ENCODE measurements at places on chromosomes 7 and 10.
A peak's percentile ranks its signal among the peaks of the same experiment; 100 is the strongest.

DNA sequence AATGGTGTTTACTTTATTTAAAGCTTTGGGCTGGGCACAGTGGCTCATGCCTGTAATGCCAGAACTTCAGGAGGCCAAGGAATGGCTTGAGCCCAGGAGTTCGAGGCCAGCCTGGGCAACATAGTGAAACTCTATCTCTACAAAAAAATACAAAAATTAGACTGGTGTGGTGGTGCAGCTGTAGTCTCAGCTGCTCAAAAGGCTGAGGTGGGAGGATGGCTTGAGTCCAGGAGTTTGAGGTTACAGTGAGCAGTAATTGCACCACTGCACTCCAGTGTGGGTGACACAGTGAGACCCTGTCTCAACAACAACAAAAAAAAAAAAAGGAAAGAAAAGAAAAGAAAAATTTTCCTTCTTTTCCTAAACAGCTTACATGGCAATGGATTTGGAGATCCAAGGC, 22.0 kb downstream of the SLC16A9 start:
- no peak for DNase-seq

DNA sequence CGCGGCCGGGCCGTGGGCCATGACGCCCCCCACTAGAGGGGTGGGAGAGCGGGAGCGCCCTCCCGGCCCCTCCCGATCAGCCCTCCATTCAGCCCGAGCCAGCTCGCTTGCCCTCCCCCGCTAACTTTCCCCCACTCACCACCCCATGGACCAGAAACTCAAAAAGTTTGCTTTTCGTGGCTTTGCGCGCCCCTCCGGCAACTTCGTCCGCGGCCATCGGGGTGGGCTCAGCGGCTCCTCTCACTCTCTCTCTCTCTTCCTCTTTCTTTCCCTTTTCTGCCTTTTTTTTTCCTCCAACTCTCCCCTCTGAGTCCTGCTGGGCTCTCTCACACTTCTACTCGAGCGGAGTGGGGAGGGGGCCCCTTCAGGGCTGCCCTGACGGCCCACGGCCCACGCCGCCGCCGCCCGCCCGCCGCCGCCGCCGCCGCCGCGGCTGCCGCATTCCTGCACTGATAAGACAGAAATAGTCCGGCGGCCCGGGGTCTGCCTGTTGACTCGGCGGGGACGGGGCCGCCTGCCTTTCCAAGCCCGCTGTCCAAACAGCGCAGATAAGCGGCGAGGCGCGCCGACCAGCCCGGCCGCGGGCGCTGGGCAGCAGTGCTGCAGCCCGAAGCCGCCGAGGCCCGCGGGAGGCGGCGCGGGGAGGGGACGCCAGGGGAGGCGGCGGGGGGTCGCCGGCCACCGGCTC, at the start of gene SMARCD3:
Gene SMARCD3, minus strand, starts transcription at position 349 of the 688 bp plus-strand sequence. Its CDS starts 132 bp downstream, at position 217.
- peak; percentile 57 for DNase-seq

DNA sequence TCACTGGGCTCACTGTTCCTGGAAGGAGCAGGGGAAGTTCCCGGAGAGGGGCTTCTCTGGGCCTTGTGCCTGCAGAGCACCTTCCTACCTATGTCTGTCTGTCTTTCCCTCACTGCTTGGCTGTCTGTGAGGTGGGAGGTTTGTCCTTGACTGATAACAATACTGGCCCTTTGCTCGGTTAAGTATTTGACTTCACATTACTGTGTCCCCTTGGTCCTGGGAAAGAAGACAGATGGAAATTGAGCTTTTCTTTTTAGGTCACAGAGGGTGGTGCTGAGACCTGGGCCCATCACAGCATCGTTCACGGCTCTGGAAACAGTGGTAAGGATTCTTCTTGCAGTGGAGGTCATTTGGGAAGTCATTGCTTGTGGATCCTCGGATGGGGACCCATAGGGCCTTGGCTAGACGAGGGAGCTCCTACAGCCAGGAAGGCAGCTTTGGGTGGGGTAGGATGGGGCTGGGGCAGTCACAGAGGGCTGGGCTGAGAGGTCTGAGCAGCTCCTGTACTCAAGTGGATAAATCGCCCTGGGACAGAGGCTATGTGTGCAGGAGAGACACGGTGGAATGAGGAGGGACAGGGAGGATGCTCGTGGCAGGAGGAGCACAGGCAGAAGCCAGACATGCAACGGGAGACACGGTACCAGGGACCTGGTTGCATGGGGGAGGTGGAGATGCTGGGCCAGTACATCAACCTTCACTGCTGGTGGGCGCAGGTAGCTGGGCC, 450.2 kb downstream of the PLXNA4 start:
- DNase-seq = no peak

- DNase-seq = no peak
Observed at GRCh38 chr7:129779602-129780256, 168.2 kb downstream of the NRF1 start.

DNA sequence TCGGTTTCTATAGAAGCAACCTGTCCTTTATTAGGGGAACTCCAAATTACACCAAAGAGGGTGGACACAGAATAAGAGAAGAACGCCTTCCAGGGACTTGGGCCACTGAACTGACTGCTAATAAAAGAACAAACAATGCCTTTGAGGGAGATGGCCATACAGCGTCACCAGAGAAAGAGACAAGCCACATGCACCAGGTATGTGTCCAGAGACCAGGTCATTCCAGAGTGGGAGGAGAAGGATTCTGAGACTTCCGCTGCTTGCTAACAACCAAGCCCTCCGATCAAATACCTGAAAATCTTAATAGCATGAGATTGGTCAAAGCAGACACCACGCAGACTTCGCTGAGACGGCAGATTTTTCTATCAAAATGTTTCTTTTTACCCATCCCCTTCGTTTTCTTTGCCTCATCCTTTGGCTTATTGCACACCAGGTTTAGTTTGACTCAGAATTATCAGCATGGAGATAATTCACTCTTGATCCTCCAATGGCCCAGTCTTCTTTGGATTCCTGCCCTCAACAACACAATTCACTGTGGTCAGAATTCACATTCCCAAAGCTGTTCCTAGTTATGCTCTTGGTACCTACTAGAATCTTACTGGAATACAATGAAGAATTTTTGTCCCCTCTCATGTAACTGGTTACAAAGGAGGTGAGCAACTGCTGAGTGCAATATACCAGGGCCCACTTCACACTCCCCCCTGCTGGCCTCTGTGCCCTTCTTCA, 87.4 kb upstream of the DDC start:
- DNase-seq = no peak

DNA sequence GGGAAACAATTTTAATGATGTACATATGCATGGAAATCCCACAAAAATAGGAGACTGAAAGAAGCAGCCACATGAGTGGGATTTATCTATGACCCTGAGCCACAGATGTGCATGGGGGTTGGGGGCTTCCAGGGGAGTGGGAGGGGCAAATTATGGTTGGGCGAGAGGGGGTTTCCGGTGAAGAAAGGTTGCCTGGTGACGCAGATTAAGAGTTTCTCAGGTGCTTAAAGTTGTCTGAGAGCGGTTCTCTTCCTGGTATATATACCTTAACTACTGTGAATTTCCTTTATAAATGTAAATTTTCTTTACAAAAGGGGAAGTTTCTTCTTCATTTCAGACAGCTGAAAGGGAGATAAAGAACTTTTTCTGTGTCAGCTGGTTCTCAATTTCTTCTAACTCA, 273.6 kb upstream of the PITRM1 start:
- DNase-seq = no peak

DNA sequence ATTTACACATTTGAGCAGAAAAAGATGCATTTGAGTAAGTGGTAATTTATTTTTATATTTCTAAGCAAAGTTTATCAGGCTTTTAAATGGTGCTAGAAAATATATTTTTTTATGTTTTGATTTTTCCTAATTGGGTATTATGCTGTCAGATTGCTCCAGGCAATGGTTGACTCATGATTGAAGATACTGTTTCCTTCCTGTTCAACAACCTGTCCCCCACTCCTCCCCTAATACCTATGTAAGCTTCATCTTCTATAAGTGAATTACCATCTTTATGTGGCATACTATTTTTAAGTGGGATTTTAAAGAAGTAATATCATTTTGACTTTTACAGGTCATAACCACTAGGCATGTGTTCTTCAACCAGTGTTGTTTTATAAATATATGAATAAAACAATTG, 21.4 kb downstream of the TSPAN13 start:
- DNase-seq = no peak

DNA sequence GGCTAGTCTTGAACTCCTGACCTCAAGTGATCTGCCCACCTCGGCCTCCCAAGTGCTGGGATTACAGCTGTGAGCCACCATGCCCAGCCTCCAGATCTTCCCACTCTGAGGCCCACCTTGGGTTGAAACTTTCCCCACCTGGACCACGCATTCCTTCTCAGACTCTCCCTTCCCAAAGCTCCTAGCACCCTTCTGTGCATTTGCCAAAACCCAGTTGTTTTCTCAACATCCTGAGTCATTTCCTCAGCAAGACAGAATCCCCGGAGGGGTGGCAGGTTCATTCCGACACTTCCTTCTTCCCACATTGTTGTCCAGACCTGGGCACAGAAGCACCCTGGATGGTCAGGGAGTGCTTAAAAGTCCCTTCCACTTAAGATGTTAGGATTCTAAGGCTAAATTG, 28.9 kb downstream of the BAG3 start:
- DNase-seq = peak; percentile 72

- peak; percentile 100 for DNase-seq
Observed at GRCh38 chr10:110399106-110399964, 94.6 kb upstream of the SMNDC1 start.

DNA sequence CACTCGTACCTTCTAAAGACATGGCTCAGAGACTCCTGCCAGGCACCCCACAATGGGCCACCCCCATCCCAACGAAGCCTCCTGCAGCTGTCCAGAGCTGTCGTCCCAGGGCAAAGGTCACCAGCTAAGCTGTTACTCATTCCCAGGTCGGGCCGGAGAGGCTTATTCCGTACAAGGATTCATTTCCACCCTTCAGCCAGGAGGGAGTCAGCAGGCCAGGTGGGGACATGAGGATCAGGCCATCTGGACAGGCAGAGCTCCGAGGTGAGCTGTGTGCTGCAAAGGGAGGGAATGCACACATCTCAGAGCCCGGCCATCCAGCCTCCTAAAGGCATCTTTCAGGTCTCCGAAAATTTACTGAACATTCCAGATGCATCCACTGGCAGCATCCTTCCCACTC, 63.9 kb upstream of the NANOS1 start:
- no peak for DNase-seq

GRCh38 chr10:103659674-103660363, 166.3 kb downstream of the NEURL1 start:
- DNase-seq = peak; percentile 95

DNA sequence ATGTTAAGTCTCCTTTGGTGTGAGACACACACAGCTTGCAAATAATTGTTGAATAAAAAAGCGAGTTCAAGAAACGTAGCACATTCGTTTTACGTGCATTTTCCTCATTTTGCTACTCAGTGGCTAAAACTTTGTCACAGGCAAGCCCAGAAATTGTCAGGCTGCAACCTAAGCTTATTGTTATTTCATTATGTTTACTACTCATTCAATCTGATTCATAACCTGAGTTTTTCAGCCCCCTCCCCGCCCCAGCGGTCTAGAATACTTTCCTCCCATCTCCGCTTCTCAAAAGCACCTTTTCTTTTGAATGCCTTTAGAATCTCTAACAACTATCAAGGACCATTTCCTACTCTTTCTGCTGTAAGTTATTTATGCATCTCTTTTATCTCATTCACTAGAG, 1.1 kb downstream of the FAM133B start:
- DNase-seq = no peak

DNA sequence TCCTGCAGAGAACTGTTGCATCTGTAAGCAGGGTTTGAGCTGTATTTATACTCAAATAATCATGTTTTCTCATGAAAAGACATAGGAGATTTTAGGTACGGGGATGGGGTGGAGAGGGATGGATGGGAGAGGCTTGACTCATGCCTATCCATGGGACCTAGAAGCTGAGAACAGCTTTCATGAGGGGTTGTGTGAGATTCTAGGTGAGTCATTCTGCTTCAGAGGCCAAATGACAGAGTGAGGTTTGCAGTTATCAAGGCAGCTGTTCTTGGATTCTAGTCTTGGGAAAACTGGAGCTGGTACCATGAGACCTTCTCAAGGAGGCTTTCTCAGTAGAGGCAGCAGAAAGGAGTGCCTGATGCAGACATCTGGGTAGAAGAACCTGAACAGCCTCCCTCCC, 746.9 kb downstream of the TYW1 start:
- DNase-seq = no peak

DNA sequence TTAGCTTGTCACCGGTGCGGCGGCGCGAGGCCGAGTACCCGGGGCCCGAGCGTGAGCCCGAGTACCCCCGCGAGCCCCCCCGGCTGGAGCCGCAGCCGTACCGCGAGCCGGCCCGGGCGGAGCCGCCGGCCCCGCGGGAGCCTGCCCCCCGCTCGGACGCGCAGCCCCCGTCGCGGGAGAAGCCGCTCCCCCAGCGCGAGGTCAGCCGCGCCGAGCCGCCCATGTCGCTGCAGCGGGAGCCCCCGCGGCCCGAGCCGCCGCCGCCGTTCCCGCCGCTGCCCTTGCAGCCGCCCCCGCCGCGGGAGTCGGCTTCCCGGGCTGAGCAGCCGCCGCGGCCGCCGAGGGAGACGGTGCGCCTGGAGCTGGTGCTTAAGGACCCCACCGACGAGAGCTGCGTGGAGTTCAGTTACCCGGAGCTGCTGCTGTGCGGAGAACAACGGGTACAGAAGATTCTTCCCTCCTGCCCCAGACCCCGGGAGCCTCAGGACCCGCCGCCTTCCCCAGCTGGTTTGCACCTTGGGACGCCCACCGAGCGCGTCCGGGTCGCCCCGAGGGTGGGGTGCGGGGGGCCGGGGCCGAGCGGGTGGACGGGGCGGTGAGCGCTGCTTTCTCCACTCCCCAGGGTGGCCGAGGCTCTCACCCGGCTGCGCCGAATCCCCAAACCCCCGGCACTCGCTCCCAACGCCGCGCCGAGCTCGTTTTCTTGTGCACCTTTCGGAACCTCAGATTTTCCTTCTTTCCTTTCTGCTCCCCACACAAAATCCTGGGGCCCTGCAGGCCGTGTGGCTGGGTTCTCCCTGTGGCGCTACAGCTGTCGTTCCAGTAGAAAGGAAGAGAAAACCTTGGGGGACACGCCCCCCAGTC, 708 bp downstream of the UBN2 start:
- peak; percentile 50 for DNase-seq

DNA sequence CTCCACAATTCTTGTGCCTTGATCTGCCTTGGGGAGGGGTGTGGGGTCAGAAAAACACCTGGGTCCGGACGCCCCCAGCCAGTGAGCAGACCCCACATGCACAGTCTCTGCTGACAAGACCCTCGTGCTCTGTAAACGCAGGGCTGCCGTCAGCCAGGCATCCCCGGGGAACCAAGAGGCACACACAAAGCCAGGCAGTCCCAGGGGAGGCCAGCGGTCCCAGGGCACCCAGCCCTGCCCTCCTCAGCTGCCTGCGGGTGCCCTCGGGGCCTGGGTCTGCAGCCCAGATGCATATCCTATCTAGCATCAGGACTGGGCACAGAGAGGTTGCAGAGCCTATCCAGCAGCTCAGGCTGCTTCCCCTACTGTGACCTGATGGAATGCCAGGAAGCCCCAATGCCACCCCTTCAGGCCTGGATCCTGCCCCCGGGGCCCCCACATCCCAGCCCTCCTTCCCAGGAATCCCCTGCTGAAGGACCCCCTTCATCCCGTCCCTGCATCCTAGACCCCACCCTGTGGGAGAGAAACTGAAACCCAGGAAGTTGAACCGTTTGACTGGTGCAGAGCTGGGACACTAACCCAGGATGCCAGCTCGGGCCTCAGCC, 92.4 kb downstream of the MICALL2 start:
- no peak for DNase-seq
